ENCODE measurements at places on chromosomes 1 and 21.

DNA sequence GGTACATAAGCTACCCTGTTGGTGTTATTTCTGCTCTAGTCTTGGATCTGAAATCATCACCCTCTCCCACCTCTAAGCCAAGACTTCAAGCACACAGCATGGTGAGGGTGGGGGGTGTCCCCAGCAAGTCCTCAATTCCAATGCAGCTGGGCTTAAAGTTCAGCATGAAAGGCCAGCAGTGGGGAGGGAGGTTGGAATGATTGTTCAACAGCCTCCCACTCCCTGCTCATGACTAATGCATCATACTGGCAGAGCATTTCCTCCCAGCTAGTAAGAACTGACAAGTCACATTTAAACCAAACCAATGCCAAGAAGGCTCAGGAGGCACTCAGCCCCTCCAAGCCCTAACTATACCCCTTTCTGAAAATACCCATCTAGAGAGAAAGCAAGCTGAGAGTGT, 50.1 kb downstream of the TIAM1 start:
- DNase-seq: peak; percentile 89

GRCh38 chr1:157168015-157168414, 29.8 kb upstream of the ETV3 start:
- no peak for DNase-seq

- DNase-seq: peak; percentile 23
Measured at GRCh38 chr1:228265167-228265566, 57.3 kb downstream of the OBSCN start.

GRCh38 chr1:116585886-116586285, 15.1 kb upstream of the CD58 start:
- DNase-seq: no peak

- DNase-seq: peak; percentile 93
Measured at GRCh38 chr1:206489980-206490770, 17.2 kb upstream of the RASSF5 start.

GRCh38 chr1:219283541-219283940, 109.9 kb downstream of the LYPLAL1 start:
- no peak for DNase-seq

- peak; percentile 93 for DNase-seq
Measured at GRCh38 chr1:239814306-239814881, 277.3 kb upstream of the FMN2 start.
